Lower lobe of right lung (tissue), 2 donors: ENCODE measurements at places on chromosomes 1 and 21. TPM values are rescaled to one million over a fixed set of nuclear protein-coding genes. Genes with fewer than 3 reads are reported as not detected.

PLA2G4A gene
- total RNA-seq: 10.1 TPM

SELL gene
- total RNA-seq: 23.8 TPM

AADACL4 gene
- total RNA-seq: not detected

ADAMTS5 gene
- 5.6 TPM for total RNA-seq

GJA8 gene
- not detected for total RNA-seq

BSND gene
- total RNA-seq: not detected

FCGR2B gene
- total RNA-seq: 31.9 TPM

PLA2G2F gene
- total RNA-seq: not detected

HSF2BP gene
- 0.32 TPM for total RNA-seq

CRP gene
- not detected for total RNA-seq

PPM1J gene
- total RNA-seq: 0.30 TPM

CFHR4 gene
- not detected for total RNA-seq

HNRNPCL1 gene
- total RNA-seq: not detected

OR2T2 gene
- not detected for total RNA-seq

KDF1 gene
- total RNA-seq: 8.1 TPM

RNF186 gene
- not detected for total RNA-seq

RCC1 gene
- total RNA-seq: 29.1 TPM

AHDC1 gene
- total RNA-seq: 23.7 TPM

SPRR2E gene
- total RNA-seq: not detected

LRIF1 gene
- total RNA-seq: 8.8 TPM

HAO2 gene
- total RNA-seq: not detected

HMCN1 gene
- total RNA-seq: 28.0 TPM

LORICRIN gene
- not detected for total RNA-seq

IGSF3 gene
- 15.8 TPM for total RNA-seq

TMPRSS3 gene
- total RNA-seq: 3.8 TPM

GPR3 gene
- 0.18 TPM for total RNA-seq

OR2M3 gene
- not detected for total RNA-seq

OR2T29 gene
- not detected for total RNA-seq

AMY1B gene
- total RNA-seq: 5.8 TPM

FMOD gene
- 28.9 TPM for total RNA-seq

GPR153 gene
- total RNA-seq: 16.6 TPM

KCNK2 gene
- not detected for total RNA-seq

GPR157 gene
- 14.2 TPM for total RNA-seq

EMC1 gene
- total RNA-seq: 39.2 TPM

LINGO4 gene
- 0.50 TPM for total RNA-seq

LCK gene
- total RNA-seq: 7.5 TPM

TTC22 gene
- total RNA-seq: 8.4 TPM

CYP4A22 gene
- total RNA-seq: not detected

NID1 gene
- total RNA-seq: 46.6 TPM

CACHD1 gene
- 32.0 TPM for total RNA-seq

ORC1 gene
- 0.68 TPM for total RNA-seq
